GF-D8 (cell line): ENCODE measurements at places on chromosomes 4 and X.

DNA sequence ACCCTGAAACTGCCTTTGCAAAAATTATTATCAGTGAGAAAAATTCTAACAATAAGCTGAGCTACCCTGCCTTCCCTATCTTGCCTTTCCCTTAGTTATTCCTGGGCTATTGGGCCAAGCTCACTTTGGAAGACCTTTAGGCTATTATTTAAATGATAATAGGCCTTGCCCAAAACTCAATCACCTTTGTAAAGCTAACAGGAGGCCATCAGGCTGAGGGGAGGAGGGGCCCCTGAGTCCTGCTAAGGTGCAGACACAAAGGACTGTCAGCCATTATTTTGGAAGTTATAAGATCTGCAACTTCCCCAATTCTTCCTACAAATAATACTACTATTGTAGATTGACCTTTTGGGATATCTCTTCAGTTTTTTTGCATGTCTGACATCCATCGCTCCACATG, 278.8 kb upstream of the DIAPH2 start:
- DNase-seq: no peak

DNA sequence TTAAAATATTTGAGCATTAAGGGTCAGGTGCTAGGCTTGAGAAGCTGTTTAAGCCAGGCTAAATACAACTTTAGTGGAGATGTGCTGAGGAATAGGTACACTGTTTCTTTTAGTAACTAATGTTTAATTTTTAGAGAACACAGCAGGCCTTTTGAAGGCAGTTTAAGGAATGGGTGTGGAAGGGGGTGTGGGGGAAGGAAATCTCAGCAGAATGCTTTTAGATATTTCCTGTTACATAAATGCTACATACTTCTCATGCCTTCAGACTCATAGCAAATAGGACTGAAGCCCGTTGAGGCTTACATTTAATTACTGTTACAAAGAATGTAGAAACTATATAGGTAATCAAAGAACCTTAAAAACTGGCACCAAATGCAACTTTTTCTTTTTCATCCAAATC, 66.3 kb downstream of the WWC2 start:
- DNase-seq: no peak

GRCh38 chr4:90234916-90235547, 107.8 kb downstream of the CCSER1 start:
- no peak for DNase-seq

- DNase-seq: no peak
These were observed 1286.9 kb downstream of the ADGRL3 start for GRCh38 chr4:62487016-62487415.
